ENCODE measurements at places on chromosomes 2 and 18.
A peak's percentile ranks its signal among the peaks of the same experiment; 100 is the strongest.

- no peaks in the 10 kb centered on the region for H3K27me3 ChIP-seq
- no peaks in the 10 kb centered on the region for H3K4me1 ChIP-seq
- H3K27ac ChIP-seq = no peak overlapping the region
- H3K4me3 ChIP-seq = no peak overlapping the region
- DNase-seq = no peak
- no peaks in the 10 kb centered on the region for H3K36me3 ChIP-seq
Observed at GRCh38 chr2:3256605-3257004, 121.0 kb downstream of the EIPR1 start.

DNA sequence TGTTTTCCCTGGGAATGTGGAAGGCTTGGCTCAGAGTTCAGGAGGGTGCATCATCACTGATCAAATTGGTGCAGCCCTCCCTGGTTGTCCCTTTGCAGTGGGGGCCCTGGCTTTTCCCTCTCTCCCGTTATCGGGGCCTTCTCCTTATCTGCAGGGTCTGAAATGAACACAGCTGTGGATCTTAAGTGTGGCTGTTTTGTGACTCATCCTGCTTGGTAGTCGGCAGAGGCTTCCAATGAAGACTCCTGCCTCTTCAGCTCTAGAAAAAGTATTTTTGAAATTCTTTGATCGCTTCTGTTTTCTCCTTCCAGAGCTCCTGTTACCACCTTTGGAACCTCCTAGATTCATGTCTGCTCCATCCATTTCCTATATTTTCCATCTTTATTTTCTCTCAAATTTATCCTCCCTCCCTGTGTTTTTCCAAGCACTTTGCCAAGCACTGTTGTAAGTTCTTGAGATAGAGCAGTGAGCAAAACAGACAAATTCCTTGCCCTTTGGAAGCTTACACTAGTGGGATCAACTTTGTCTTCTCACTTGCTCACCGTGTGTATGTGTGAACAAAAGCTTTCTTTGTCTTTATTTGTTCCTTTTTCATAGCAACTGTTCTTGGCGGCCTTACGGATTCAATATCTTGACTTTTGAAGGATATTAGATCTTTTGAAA, 45.7 kb downstream of the RALB start:
- no peak for DNase-seq
- no peak overlapping the region for H3K27ac ChIP-seq
- H3K4me1 ChIP-seq = no peaks in the 10 kb centered on the region

- peak; percentile 75 for DNase-seq
- peak within 1 kb of the TSS; percentile 72 for H3K27ac ChIP-seq
- peak within 1 kb of the TSS; percentile 74 for H3K4me3 ChIP-seq
- H3K36me3 ChIP-seq = no peaks in the 10 kb centered on the region
- no peaks in the 10 kb centered on the region for H3K27me3 ChIP-seq
Observed at GRCh38 chr18:50194631-50195532, at the start of gene MYO5B. Gene MYO5B, minus strand, starts transcription at chr18:50195147. Its CDS starts 354 bp downstream, at chr18:50194793.

DNA sequence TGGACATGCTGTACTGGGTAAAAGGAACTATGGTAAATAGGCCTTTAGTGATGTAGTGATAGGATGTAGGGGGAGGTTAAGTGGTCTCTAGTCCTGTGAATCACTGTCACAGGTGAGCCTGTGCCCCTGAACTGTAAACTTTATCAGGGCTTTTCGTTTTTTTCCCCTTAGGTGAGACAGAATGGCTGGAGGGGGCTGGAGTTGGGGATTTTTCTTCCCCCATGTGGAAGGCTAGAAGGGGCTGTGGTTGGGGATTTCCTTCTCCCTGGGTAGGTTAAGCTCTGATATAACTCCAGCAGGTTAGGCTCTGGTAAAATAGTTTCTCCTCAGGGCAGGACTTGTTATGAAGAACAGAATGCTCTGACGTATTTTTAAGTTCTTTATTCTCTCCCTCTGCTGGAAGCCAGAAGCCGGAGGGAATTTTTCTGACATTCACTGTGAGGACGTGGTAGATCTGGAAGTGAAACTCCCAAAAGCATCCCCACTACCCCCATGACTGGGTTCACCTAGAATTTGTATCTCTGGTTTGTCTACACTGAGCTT, 28.5 kb downstream of the PIKFYVE start:
- H3K4me1 ChIP-seq = no peaks in the 10 kb centered on the region
- H3K27ac ChIP-seq = no peak overlapping the region
- H3K27me3 ChIP-seq = no peaks in the 10 kb centered on the region
- no peak overlapping the region for H3K4me3 ChIP-seq
- no peaks in the 10 kb centered on the region for H3K36me3 ChIP-seq
- no peak for DNase-seq

DNA sequence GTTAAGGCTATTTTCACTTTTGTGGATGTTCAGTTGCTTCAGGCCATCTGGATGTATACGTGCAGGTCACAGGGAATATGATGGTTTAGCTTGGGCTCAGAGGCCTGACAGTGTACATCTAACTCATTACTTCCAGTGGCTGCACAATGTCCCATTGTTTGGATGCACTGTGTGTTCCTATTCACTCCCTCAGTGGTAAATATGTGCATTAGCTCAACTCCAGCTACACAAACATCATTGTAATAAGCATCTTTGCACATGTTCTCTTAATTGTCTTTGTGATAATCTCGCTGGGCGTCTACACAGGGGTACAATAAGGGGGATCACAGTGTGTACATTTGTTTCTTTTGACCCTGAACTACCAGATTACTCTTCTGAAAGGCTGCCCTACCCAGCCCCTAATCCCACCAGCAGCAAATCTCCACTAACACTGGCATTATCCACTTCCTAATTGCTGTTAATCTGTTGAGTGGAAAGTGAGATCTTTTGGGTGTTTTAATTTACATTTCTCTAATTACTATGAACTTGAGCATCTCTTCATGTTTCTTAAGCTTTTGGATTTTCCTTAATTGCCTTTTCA, 56.1 kb upstream of the POLE4 start:
- H3K4me1 ChIP-seq = peaks cover 32% of the 10 kb centered on the region
- H3K27me3 ChIP-seq = no peaks in the 10 kb centered on the region
- DNase-seq = no peak

DNA sequence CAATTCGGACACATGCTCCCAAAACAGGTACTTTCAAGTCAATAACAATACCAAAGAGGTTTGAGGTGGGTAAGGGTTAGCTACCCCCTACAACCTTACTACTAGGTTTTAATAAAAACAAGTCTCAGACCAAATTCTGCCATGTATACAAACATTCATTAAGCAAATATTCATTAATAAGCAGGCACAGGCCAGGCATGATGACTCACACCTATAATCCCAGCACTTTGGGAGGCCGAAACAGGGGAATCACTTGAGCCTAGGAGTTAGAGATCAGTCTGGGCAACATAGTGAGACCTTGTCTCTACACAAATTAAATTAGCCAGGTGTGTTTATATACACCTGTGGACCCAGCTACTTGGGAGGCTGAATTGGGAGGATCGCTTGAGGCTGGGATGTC, 11.7 kb upstream of the ELAC1 start:
- H3K27ac ChIP-seq = no peak overlapping the region
- no peaks in the 10 kb centered on the region for H3K36me3 ChIP-seq
- no peaks in the 10 kb centered on the region for H3K27me3 ChIP-seq
- H3K4me3 ChIP-seq = no peak overlapping the region
- H3K4me1 ChIP-seq = no peaks in the 10 kb centered on the region

All from Caco-2 (cell line).